ENCODE measurements at places on chromosomes 4 and X.

DNA sequence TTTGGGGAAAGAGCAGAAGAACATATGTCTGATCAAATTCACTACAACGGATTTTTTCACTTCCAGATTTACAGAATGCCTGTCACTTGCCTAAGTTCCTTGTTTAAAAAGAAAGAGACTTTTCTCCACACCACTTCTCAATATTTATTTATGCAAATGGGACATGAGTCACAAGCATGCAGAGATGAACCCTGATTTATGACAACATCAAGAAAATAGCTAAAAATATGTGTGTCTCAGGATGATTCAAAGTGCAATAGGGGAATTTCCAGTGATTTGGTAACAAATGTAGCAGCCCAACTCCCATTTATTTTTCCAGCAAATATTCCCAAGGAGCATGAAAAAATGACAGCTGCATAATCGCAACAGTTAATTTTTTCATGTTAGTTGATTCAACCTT is 180.4 kb upstream of the FAT1 start:
- no peak for DNase-seq

DNA sequence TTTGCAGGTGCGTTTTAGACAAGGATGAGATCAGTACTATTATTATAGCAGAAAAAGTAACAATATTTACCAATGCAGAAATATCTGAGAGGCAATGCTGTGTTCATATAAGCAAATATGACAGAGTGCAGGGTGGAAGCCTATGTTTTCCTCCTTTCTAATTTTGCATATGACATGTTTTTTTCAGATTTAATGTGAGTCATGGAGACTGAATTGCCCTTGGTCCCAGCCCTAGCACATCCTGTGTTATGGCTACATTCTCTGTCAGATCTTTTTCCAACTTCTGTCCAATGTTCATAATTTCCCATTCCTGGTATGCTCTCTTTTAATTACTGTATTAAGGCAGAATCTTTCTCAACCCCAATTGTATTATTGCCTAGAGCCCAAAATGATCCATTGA is 165.6 kb downstream of the SLC7A11 start:
- DNase-seq: no peak

DNA sequence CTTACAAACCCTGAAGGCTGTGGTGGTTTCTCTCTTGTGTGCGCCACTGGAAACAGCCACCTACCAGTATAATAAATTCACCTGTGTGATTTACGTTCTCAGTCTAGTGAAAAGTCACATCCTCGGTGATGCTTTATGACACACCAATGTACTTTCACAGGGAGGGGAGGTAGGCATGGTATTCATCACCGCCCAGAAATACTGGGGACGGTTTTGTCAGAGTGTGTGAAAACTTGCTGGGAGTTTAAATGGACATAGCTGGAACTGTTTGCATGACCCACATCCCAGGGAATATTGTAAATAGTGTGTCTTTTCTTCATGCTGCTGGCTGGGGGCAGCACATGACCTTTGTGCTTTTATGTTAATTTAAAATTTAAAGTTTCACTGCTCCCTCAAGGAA is 421.8 kb downstream of the MAPK10 start:
- no peak for DNase-seq

- no peak for DNase-seq
Observed at GRCh38 chr4:3413675-3414420, 27.9 kb upstream of the HGFAC start.

DNA sequence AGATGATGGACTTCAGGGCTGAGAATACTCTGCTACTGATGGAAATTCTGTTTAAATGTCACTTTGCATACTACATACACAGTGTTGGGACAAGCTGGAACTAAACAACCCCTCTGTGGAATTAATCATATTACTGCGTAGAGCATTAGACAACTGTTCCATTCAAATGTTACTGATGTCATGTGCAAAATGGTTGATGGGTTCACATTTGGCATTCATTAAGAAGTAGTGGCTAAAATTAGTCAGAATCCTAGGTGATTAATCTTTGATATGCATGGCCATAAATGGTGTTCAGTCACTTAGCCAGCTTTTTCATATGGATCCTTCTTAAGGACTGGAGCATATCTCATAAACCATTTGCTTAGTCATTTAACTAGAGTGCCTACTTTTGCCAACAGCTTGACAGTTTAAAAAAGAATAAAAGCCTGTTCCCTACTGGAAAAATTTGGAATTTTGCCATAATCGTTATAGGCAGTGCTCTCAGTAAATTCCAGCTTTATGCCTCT is 105.2 kb downstream of the RNF150 start:
- DNase-seq: peak; percentile 84

- DNase-seq: no peak
Observed at GRCh38 chr4:123802082-123802645, 405.6 kb downstream of the SPRY1 start.

DNA sequence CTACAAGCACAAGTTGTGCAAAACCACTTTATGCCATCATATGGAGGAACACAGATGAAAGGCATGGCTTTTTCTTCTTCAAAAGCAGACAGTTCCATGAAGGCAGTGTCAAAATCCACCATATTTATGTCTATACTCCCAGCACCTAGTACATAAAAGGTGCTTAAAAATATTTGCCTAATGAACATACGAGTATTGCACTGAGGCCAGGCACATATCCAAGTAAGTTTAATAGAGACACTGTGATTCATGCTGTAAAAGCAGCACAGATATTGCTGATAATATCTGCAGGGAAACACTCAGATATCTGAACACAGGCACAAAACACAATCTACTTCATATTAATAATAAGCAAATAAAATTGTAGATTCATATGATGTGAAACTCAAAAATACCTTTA is 48.1 kb upstream of the CXCL8 start:
- DNase-seq: no peak

- DNase-seq: no peak
Observed at GRCh38 chr4:182231496-182231895, 11.7 kb upstream of the TENM3 start.

DNA sequence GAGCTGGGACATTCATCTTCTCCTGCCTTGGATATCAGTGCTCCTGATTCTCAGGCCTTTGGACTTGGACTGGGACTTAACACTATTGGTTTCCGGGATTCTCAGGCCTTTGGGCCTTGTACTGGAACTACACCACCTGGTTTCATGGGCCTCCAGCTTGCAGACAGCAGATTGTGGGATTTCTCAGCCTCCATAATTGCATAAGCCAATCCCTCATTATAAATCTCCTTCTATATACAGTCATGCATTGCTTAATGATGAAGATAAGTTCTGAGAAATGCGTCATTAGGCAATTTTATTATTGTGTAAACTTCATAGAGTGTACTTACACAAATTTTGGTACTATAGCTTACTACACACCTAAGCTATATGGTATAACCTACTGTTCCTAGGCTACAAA is 8.9 kb upstream of the CCNG2 start:
- no peak for DNase-seq

DNA sequence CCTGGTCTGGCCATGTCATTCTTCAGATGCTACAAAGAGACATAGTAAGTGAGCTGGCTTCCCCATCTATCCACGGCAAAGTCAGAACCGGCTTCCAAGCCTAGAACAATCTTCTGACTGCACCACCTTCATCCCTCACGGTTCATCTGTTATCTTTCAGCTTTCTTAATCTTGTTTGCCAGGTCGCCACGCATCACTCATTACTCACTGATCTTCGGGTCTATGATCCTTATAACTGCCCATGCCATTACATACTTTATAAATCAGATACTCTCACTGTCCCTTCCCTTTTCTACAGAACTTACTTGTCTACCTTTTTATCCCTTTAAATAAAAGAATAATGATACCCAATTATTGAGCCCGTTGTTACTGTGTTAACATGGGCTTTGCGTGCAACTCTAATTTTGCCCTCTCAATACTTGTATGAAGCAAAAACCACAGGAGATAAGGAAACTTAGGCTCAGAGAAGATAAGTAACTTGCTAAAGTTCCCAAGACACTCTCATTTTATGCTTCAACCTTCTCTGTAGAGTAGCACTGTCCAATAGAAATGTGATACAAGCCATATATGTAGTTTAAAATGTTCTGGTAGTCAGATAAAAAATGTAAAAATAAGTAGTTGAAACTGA is 171.7 kb downstream of the AMELX start:
- no peak for DNase-seq

DNA sequence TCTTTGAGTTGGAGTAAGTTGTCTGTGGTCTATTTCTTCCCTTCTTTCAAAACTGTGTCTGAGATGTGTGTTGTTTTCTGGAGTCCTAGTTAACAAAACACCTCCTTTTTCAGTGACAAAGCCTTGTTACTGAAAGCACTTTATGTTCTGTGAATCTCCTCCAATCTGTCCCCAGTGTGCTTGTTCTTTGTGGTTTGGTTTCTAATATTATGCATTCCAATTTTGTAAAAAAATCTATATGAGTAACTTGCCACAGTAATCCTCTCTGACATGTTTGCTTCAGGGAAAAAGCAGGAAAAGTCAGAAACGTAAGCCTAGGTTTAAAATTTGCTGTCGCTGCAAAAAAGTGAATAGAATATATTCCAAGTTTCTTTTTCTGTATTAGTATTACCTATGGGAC is 12.4 kb downstream of the PRRG1 start:
- no peak for DNase-seq

- DNase-seq: no peak
Observed at GRCh38 chr4:99749445-99750391, 66.9 kb upstream of the DAPP1 start.

DNA sequence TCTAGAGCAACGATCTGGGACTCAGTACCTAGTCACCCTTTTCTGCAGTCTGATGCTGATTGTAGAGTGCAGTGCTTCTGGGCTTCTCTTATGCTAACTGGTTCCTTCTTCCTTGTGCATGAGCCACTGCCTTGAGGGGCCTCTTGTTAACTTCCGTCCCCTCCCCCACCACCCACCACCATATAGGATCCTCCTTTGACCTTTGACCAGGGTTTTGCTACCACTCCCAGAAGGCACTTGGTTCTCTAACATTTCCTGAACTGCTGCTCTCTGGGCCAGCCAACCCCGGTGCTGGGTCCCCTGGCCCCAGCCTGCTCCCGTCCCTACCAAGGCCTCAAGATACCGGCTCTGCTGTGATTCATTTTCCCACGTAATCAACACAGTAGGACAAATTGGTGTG is 104.6 kb upstream of the KLF3 start:
- no peak for DNase-seq

GRCh38 chr4:38268837-38269236 is 308.6 kb downstream of the PTTG2 start:
- no peak for DNase-seq

GRCh38 chr4:169611991-169612870 is at the start of gene NEK1:
Gene NEK1 (minus strand): TSS chr4:169612583. CDS start chr4:169602630, 9,953 bp downstream.
- DNase-seq: peak; percentile 88

- DNase-seq: peak; percentile 18
Observed at GRCh38 chrX:133771086-133771646, 214.2 kb downstream of the GPC3 start.

GRCh38 chr4:113013751-113014150 is 35.7 kb upstream of the ANK2 start:
- DNase-seq: no peak

DNA sequence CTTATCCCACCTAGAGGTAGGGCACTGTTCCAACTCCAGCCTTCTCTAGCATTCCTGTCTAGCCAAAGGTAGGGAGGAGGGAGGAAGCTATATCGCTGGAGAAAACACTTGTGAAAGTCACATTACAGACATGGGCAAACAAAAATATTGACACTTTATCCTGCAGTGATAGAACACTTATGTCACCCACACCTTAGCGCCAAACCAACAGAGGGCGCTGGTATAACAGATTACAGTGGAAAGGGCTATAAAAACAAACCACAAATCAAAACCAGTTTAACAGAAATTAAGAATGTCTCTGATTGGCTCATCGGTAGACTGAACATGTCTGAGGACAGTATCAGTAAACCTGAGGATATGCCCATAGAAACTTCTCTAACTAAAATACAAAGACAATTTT is 451.3 kb downstream of the TLL1 start:
- DNase-seq: peak; percentile 7

- DNase-seq: no peak
Observed at GRCh38 chr4:151822331-151822730, 61.5 kb upstream of the GATB start.

DNA sequence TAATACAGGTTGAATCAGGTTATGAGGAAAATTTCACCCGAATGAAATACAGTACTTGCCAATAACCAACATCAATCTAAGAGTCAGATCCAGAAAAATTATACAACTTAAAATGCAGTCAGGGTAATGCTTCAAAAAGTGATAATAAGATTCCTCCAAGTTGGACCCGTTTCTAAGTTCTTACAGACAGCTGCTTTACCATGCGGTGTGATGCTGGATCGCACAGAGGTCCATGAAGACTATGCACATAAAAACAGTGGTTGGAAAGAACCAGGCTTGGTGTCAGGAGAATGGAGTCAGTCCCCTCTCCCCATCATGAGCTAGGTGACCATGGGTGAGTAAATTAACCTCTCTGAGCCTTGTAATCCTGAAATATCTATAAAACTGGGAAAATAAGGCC is 261.3 kb downstream of the QDPR start:
- DNase-seq: no peak

GRCh38 chr4:2484993-2485392 is 16.1 kb downstream of the RNF4 start:
- DNase-seq: no peak
